Cerebellar nuclear complex (tissue), 1 donor: ENCODE measurements at places on chromosomes 2 and 18.

- no peak for DNase-seq
Observed at GRCh38 chr18:24019641-24020331, 5.2 kb downstream of the TTC39C start.

GRCh38 chr2:106261871-106262321 is 67.8 kb upstream of the UXS1 start:
- no peak for DNase-seq

DNA sequence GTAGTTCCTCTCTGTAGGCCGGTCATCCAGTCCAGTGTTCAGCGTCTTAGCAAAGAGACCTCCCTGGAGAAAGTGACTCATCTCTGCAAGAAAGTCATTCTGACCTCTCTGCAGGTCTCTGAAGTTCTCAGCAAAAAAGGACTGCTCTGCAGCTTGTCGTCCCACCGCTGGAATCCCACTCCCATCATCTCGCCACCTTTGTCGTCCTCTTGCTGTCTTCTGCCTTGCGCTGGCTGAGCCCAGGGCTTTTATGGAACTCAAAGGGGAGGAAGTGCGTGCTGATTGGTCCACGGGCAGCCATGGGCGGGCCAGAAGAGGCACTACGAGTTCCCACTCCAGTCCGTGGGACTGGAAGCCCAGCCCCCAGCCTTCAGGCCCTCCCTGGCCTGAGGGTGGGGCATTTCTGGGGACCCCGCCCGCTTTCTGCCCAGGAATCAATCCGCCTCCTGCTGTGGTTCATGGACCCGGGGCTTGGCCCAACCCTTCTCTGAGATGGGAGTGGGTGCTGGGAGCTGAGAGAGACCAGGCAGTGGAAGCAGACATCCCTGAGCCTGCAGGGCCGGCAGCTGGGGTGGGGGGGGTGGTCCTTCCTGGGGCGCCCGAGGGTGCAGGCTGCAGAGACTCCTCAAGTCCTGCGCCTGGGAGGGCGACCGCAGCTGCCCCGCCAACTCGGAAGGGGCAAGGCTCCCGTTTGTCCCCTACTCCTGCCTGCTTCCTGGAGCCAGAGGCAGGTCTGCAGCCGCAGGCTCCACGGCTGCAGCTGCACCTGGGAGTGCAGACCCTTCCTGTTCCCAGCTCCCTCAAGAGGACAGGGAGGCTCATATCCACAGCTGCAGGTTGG is 660.7 kb upstream of the RAB6C start:
- DNase-seq, result no peak

DNA sequence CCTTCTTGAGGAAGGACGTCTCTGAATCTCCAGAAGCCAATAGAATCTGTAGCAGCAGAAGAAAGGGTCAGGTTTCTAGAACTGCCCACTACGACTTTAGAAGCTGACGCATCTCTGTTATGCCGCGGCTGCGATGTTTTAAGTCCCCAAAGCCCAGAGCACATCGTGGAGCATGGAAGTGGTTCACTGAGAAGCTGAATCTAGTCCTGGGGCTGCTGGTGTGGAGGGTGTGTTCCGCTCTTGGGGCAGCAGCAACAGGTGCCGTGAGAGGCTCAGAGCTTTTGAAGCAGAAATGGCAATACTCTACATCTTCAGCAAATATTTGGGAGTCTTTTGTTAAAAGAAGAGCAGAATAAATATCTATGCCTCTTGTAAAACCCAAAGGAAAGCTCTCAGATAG is 48.9 kb upstream of the RMDN2 start:
- no peak for DNase-seq

DNA sequence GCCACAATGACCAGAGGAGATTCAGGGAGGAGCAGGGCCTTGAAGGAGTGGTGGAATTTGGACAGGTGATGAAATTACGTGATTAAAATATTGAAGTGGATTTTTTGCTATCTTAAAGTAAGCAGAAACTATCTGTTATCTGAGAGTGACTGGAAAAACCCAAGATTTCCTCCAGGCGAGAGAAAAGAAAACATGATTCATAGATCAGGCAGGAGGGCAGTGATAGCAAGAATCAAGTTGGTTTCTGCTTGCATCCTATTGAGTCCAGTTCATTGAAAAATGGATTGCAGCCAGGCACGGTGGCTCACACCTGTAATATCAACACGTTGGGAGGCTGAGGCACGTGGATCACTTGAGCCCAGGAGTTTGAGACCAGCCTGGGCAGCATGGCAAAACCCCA is 127.8 kb downstream of the NXPH2 start:
- DNase-seq, result no peak

DNA sequence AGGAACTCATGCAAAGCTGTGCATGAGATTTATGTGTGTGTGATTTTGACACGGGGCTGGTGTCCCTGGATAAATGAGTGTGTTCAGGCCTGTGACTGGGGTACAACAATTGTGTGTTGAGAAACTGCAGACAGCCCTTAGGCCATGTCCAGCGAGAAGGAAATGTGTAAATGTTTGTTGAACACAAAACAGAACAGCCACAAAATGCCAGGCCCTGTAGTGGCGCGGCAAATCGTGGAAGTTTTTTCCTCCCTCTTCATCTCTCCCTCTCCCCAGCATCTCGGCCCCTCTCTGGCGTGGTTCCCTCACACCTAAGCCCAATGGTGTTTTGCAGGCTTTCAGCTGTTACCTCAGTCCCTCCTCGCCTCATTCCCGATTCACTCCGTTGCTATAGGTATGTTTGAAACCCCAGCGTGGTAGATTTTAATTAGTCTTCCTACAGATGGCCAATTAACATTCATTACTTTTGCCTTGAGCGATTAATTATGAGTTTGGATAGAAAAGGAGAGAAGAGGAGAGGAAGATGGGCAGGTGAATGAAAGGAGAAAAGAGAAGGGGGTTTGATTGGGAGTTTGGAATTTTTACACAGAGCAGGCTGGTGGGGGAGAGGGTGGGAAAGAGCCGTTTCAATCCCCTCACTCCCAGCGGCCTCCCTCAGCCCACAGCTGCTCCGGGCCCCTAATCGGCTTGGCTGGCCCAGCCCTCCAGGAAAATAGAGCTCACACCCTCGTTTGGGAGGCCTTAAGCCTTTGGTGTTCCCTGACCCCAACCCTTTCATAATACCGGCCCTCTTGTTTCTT is 10.8 kb downstream of the SPR start:
- DNase-seq, result no peak

DNA sequence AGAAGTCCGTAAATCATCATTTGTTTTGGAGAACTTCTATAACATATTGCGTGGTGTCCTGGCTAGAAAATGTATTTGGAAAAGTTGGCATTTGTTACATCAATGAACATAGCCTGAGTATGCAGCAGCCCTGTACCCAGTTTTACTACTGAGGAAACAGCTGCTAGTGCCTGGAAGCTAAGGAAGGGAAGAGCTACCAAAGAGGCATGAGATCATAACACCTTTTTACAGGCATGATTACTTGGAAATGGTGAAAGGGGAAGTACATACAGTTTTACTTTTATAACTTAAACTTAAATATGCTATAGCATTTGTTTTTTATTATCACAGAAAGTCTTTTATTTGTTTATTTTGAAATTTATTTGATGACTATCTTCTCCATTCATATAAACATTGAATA is 128.4 kb upstream of the MC4R start:
- no peak for DNase-seq

GRCh38 chr2:147288131-147288530 is 556.7 kb upstream of the ACVR2A start:
- no peak for DNase-seq

DNA sequence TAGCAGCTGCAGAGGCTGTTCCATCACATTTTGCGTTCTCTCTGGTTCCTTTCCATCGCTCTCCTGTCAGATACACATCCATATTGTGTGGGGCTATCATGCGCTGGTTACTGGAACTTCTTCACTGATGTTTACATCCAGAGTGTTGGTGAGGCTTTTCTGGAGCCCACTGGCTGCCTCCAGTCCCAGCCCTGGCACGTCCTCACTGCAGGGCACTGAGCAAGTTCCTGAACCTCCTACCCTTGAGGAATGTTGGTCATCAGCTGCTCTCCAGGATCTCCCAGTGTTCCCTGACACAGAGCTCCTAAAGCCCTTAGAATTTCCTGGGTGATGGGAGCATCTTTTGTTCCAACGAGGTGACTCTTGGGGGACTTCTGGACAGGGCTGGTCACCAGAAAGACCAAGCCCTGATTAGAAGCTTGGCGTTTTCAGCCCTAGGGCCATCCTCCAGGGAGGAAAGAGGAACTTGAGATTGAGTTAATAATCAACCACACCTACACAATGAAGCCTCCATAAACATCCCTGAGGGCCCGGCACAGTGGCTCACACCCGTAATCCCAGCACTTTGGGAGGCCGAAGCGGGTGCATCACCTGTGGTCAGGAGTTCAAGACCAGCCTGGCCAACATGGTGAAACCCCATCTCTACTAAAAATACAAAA is 81.3 kb downstream of the TFCP2L1 start:
- no peak for DNase-seq

- DNase-seq, result no peak
Observed at GRCh38 chr2:98016908-98017670, 21.3 kb upstream of the TMEM131 start.

- no peak for DNase-seq
Observed at GRCh38 chr2:210964141-210964764, 407.9 kb downstream of the CPS1 start.

DNA sequence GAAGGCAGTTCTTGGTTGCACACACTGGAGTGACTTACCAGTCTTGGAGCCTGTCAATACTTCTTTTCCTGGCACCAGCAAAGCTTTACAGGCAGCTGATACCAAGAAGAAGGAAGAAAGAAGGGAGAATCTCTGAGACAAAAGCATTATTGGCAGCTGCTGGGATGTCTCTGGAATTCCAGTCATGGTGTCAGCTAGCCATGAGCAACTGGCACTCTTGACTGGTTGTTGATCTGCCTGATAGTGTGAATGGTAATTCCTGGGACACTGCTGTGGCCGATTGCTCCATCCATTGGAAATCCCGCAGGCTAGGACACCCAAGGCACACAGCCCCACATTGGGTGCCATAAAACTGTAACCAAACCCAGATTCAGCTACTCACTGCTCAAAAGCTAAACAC is 17.8 kb upstream of the SPAG16 start:
- no peak for DNase-seq
